ENCODE measurements at places on chromosomes 7 and 10.

GRCh38 chr10:59958882-59959281 is 52.5 kb upstream of the CCDC6 start:
- no peak for DNase-seq

DNA sequence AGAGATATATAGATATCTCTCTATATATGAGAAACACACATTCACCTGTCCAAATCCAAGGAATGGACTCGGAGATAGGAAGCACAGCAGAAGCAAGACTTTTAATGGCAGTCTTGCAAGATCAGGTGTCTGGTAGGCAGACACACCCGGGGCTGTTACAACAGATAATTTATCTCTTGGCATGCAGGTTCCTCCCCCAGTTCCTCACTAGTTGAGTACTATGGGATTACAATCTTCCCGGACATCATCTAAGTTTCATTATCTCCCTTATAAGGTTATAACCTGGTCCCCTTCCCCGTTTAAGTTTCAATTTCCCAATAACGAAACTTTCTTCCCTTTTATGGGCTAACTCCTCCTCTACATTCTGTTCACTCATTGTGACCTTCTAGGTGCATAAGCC is 399.3 kb downstream of the PPP1R3A start:
- DNase-seq: no peak

GRCh38 chr10:44478876-44479705 is 94.2 kb upstream of the CXCL12 start:
- no peak for DNase-seq

- DNase-seq: no peak
These were observed 597 bp downstream of the SND1 start for GRCh38 chr7:127652333-127653248.

DNA sequence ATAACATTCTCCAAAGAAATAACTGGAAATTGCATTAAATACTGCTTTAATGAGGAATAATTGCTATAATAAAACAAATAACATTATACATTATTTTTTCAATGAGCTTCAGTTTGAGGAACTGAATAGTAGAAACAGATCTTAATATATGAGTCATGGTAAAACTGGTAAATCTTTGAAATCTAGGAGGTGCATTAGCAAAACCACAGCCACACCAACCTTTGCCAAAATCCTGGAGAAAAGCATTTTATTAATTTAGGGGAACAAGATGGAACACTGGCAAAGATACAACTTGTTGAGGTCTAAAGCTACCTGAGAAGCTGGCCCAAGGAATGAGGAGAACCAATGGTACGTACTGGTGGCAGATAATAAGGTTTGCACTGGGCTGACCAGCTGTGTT is 5.4 kb upstream of the ASL start:
- no peak for DNase-seq

DNA sequence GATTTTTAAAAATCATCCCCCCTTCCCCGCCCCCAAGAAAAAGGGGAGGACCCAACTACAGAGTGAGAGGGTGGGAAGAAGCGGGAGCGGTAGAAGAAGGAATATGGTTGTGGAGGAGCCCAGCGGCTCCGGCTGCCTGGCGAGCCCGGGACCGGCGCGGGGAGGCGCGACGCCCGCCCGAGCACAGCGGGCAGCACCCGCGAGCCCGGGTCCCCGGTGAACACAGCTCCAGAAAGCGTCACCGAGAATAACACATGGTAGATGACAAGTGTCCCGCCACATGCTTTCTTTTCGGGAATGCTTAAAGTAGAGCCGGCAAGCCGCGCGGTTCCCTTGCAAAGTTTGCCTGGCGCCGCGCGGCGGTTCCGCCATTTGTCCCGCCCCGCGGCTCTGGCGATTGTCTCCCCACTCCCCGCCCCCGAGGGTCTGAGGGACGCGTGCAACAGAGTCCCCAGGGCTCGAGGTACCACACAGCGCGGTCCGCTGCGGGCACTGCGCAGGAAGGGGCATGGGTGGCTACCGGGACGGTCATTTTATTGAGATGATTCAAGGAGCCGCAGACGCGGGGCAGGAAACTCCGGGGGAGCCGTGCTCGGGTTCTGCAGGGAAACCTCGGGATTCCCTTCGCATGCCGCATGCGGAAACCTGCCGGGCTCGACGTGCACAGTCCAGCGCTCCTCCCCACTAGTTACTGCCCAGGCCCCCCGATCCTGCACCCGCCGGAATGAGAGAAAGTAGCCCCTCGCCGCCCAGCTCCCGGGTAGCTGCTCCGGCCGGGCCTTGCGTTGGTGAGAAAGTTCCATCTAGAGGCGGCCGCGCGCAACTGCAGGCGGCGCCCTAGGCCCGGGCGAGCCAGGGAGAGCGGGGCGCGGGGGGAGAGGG is 781 bp upstream of the GRM8 start:
- DNase-seq: no peak

- DNase-seq: no peak
These were observed 250.7 kb downstream of the RPS24 start for GRCh38 chr10:78284381-78284780.

DNA sequence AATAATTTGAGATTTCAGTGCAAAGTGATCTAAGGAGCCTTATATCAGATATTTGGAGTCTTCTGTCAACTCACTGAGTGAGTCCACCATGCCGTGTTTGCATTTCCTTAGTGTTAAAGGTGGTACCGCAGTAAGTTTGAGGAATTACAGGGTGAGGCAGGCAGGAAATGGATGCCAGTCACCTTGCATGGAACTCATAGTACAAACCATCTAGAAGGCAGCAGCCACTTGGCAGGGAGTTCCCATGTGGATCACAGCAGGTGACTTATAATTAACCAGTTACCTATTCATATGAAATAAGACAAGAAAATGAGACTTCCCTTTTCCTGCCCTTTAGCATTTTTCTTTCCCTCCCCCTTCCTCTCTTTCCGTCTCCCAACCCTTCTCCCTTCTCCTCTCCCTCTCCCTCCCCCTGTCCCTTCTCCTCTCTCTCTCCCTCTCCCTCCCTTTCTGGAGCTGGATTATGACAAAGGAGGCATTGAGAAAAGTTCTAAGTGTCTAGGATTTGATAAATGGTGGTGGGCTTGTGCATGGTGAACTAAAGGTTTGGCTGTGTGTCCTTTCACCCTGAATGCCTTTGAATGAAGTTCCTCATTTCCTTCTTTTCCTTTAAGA is 94.1 kb downstream of the LRRC4 start:
- no peak for DNase-seq

- DNase-seq: no peak
These were observed 329.8 kb upstream of the SEMA3D start for GRCh38 chr7:85516675-85517074.

DNA sequence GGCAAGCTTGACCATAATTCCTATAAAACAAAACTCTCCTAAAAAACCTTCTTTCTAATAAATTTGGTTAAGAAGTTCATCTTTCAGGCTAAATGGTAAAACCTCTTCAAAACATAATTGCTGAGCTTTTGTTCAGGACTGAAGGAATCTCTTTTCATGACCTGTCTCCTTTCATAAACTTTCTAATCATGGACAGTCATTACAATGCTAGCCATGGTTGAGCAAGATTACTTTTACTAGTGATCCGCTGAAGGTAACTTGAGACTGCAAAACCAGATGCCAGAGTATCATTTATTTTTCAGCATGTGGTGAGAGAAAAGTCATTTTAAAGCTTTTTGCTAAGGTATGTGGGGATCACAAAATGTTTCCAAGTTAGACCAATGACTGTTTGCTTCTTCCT is 186.4 kb upstream of the RHOBTB1 start:
- no peak for DNase-seq

DNA sequence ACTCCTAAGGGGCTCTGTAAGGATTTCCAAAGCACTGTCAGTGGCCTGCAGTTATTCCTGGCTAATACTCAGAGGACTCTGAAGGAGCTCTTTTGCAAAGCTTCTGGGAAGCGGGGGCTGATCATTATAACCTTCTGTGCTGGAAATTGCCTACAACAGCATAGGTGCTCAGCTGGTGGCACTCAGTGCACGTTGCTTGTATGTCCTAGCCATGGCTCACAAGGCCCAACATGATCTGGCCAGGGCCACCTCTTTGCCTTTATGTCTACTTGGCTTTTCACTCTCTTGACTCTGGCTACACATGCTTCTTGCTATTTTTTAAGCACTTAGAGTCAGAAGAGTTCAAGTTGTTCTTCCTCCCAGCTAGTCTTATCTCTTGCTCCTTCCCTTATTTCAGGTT is 17.5 kb downstream of the LAMB4 start:
- no peak for DNase-seq

- no peak for DNase-seq
These were observed 8.4 kb upstream of the MARVELD1 start for GRCh38 chr10:97705006-97705670.

- DNase-seq: no peak
These were observed 117.9 kb downstream of the ELMO1 start for GRCh38 chr7:37330775-37331174.

DNA sequence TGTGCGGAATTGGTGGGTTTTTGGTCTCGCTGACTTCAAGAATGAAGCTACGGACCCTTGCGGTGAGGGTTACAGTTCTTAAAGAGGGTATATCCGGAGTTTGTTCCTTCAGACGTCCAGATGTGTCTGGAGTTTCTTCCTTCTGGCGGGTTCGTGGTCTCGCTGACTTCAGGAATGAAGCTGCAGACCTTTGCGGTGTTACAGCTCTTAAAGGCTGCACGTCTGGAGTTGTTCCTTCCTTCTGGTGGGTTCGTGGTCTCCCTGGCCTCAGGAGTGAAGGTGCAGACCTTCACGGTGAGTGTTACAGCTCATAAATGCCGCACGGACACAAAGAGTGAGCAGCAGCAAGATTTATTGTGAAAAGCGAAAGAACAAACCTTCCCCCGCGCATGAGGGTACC is 670.7 kb downstream of the CNTNAP2 start:
- DNase-seq: no peak

- DNase-seq: no peak
These were observed 464.5 kb downstream of the GRID1 start for GRCh38 chr10:85902051-85902450.

GRCh38 chr10:69329721-69330178 is 51.5 kb downstream of the HK1 start:
- DNase-seq: no peak

DNA sequence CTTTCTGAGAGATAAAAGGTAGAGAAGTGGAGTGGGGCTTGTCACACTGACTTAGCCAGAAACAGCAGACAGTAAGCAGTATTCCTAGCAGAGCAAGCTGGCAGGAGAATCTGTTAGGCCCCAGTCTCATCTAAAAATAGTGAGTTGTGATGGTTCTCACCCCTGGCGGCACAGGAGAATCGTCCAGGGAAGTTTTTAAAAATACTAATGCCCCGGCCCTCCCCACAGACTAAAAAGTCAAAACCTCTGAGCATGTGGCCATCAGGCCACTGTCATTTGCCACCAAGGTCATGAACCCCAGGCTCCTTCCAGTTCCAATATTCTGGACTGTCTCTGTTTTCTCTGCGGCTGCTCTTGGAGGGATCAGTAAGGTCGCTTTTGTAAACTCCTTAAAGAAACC is 34.0 kb downstream of the LYZL1 start:
- no peak for DNase-seq

DNA sequence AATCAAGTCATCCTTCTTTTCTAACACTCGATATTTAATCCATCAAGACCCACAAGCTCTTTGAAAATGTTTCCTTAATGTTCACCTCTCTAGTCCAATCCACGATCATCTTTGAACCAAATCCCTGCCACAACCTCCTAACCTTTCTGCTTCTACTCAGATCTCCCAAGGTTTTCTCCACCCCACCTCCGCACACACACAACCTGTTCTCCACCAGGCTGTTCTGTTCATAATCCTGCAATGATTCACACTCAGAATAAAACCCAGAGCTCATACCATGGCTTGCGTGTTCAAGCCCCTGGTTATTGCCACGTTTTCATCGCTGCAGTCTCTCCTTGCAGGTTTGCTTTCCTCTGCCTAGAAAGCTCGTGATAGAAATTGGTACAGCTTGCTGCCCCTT is 53.8 kb upstream of the BAMBI start:
- DNase-seq: no peak

- peak; percentile 84 for DNase-seq
These were observed 100.6 kb downstream of the FAM204A start for GRCh38 chr10:118241229-118242137.

Measured in right renal cortex interstitium (tissue), 3 donors.